SK-N-SH treated with all-trans-retinoic acid at 6 μM for 48 hours (cell line): ENCODE measurements at places on chromosomes 12 and 14.

- no peak for ATAC-seq
Measured at GRCh38 chr12:108241986-108242703, 97.0 kb downstream of the CMKLR1 start.

DNA sequence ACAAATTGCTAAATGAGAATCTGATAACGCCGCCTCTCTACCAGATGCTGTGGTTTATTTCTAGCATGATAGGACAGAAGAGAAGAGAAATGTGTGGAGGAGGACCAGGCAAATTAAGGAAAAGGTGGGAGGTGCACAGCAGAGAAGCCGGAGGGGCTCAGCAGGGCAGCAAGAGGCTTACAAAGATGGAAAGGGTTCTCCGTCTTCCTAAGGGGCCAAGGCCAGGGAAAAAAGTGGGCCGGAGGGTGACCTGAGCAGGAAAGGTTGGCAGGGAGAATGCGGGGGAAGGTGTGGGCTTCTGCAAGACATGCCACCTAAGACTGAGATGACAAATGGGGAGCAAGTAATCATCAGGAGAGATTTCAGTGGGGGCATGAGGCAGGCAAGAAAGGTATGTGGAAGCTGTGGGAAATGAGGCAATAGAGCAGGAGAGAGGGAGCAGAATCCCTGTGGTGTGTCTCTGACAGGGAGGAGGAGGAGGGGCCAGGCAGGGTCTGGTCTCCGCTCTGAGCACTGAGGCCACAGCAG, 18.7 kb downstream of the MANSC1 start:
- ATAC-seq = no peak

DNA sequence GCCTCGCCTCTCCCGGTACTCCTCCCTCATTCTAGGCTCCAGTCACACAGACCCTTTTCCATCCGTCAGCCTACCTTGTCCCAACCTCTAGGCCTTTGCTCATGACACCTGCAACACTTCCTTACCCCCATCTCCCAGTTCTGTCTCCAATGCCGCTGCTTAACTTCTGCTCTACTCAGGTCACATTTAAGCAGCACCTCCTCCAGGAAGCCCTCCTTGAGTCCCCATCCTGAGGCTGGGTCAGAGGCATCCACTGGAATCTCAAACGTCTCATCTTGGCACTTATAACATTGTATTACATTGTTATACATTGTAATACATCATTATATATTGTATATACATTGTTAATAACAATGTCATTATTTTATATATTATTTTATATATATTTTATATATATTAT, 32.8 kb downstream of the RASAL1 start:
- no peak for ATAC-seq

GRCh38 chr14:33490555-33490954, 460.3 kb downstream of the EGLN3 start:
- ATAC-seq = no peak

GRCh38 chr14:24270537-24271133, 762 bp downstream of the RABGGTA start:
- peak; percentile 54 for ATAC-seq

DNA sequence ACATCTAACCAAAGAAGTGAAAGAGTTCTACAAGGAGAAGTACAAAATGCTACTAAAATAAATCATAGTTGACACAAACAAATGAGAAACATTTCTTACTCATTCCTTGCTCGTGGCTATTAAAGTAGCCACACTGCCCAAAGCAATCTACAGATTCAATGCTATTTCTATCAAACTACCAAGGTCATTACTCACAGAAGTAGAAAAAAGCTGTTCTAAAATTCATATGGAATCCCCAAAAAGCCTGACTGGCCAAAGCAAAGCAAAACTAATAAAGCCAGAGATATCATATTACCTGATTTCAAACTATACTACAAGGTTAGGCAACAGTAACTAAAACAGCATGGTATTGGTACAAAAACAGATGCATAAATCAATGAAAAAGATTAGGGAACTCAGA, 305.6 kb downstream of the RPAP3 start:
- ATAC-seq = no peak

DNA sequence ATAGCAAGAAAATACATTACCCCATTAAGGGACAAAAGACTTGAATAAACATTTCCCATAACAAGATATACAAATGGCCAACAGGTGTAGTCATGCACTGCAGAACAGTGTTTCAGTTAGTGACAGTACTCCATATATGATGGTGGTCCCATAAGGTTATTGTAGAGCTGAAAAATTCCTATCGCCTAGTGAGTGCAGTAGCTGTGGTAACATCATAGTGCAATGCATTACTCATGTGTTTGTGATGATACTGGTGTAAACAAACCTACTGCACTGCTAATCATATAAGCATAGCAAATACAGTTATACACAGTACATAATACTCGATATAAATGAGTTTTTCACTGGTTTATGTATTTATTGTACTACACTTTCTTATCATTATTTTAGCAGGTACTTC, 168.7 kb downstream of the C12orf75 start:
- no peak for ATAC-seq

DNA sequence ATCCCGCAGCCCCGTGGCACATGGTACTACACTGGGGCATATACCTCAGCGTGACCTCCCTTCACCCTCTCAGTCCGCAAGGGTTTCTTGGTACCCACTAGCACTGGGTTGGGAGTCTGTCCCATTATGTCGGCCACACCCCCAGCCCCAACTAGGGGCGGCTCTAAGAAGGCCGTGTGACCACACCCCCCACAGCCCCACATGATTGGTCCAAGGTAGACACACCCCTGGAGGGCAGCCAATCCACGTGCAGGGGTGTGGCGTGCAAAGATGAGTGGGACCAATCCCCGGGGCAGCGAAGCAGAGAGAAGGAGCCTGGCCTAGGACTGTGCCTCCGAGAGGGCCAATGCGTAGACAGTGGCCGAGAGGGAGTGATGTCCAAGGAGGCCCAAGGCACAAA, 34.6 kb upstream of the BEGAIN start:
- no peak for ATAC-seq

DNA sequence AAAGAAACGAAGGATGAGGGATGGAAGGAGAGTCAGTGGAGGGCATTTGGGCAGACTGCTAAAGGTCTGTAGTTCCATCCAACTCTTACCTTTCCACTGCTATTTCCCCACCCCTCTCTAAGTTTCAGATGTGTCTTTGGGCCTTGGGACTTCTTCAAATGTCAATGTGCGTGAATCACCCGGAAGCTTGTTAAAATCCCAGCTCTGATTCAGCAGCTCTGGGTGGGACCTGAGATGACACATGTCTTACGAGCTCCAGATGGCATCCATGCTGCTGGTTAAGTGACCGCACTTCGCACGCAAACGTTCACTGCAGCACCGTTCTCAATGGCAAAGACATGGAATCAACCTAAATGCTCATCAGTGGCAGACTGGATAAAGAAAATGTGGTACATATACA, 309.9 kb downstream of the VRK1 start:
- ATAC-seq = no peak

DNA sequence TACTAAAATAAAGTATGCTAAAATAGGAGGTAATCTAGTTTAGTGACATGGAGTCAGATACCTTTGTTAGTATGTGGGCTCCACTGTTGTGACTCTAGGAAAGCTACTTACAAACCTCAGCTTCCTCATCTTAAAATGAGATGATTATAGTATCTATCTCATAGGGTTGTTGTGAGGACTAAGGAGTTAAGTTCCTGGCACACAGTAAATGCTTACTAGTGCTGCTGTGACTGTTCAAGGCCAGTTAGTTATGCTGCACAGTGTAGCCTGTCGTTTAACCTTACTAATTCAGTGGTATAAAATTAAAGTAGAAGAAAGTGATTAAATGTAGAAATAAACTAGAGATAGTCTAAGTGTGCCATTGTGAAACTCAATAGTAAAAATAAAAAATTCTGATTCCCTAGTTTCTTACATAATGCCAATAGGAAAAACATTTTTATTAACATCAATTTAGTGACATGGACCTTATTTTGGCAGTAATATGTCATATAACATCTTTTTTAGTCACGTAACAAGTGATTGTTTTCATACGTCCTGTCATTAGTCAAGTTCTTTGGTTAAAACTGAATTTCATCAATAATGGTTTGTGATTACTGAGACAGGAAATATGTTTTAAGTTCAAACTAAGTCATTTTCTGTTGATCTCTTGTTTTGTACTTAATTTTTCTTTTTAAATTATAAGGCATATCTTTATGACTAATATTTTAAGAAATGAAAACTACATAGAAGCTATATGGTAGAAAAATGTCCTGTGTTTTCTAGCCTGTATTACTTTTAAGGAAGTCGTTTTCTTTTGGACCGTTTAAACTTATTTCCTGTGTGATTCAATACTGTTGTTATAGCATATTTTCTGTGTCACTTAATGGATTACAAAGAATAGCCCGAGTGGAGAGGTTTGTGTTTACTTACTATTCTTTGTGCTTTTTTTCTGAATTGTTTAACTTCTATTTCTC, 74.0 kb downstream of the PCNX1 start:
- peak; percentile 41; the same call in 2 of the 3 replicates for ATAC-seq

DNA sequence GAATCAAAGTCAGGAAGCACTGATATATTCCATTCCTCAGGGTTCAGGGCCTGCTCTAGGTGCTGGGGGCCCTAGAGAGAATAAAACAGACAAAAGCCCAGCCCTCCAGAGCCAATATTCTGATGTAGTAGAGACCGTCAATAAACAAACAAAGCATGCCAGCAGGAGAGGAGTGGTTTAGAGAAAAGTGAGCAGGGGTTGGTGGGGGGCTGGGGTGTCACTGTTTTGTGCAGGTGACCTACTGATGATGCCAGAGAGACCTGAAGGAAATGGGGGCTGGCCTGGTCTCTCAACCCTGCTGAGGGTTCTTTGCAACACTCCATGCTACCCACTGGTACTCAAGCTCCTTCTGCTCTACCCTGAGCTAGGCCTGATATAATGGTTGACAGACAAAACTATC, 26.5 kb downstream of the IL26 start:
- ATAC-seq = no peak

- no peak for ATAC-seq
Measured at GRCh38 chr12:66960704-66961690, 282.1 kb upstream of the GRIP1 start.

DNA sequence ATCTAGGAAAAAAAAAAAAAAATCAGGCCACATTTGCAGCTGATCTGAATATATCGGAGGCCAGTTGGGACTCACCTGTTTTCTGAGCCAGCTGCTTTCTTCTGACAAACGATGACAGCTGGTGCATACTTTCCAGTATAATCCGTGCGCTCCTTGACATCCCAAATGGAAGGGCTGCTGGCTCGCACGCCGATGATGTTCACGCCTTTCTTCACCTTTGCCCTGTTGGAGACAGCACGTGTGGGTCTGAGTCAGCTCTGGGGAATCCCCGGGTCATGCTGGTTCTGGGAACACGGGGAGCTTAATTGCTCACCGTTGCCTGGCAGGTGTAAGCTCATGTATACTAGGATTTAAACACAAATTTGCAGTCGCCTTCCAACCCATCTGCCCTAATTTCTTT, 372.8 kb downstream of the TMEM132D start:
- no peak for ATAC-seq

DNA sequence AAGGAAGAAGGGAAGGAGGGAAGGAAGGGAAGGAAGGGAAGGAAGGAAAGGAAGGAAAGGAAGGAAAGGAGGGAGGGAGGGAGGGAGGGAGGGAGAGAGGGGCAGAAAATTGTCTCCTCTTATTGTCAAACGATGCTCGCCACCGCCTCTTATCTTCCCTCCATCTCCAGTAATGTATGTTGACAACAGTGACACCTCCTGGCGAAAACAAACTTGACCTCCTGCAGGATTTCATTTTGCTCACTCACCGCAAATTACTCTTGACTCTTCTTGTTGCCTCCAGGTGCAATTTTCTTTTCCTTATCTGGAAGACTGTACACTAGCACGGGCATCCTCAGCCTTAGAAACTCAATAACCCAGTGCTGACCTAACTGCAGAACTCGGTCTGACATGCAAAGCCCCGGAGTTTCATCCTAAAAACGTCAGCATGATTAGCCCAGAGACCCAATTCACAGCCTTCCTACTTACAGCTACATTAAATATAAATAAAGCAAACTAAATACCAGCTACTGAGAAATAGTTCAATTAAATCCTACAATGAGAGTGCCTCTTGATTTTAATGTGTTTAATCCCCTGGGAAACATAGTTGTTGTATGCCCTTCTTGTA, 512.4 kb upstream of the TMPO start:
- ATAC-seq = no peak

GRCh38 chr14:95460647-95461478, 55.6 kb downstream of the SYNE3 start:
- ATAC-seq = peak; percentile 88

DNA sequence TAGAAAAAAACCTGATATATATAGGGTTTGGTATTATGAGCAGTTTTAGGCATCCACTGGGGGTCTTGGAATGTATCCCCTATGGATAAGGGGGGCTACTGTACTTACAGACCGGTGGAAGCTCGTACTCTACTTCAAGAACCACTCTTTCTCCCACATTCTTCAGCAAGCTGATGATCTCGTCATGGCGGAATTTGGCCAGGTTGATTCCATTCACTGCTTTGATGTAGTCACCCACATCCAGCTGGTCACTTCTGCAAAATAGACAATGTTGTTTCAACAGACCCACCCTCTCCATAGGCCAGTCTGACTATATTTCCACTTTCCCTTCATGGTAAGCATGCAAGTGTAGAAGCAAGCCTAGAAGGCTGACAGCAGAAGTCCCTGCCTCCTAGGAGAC, 139.9 kb downstream of the GRIP1 start:
- no peak for ATAC-seq

GRCh38 chr14:31449971-31450610, 7.2 kb downstream of the DTD2 start:
- peak; percentile 87 for ATAC-seq

DNA sequence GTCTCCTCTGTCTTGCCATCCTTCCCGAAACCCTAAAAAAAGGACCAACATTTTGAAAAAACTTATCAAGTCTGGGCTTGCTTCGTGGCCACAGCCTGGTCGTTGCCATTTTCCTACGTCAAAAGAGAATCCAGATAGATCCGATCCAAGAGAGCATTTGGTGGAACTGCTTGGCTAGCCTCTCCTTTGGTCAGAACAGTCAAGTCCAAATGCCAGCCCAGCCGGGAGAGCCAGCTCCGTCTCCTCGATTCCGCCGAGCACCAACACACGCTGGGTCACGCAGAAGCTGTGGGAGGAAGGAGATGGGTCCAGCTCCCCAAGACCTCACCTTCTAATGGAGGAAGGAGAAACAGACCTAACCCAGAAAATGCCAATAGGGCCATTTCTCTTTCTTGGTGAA, 9.3 kb upstream of the PRIMA1 start:
- ATAC-seq = no peak

DNA sequence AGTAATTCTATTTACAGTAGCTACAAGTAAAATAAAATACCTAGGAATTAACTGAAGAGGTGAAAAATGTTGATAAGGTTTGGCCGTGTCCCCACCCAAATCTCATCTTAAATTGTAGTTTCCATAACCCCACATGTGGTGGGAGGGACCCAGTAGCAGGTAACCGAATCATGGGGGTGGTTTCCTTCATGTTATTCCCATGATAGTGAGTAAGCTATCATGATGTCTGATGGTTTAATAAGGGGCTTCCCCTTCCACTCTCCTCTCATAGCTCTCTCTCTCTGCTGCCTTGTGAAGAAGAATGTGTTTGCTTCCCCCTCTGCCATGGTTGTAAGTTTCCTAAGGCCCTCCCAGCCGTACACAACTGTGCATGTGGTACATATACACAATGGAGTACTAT, 1170.7 kb downstream of the BCL11B start:
- no peak for ATAC-seq
